Smooth muscle cell of bladder (primary cell): ENCODE measurements at places on chromosomes 2 and 18. TPM values are rescaled to one million over a fixed set of nuclear protein-coding genes. Genes with fewer than 3 reads are reported as not detected.

Gene FOXD4L1
- under 0.01 and 0.09 TPM in 2 replicates for total RNA-seq

Gene FRZB
- 0.09 TPM in 1 of 2 replicates, not detected in the other for total RNA-seq

Gene INHBB
- total RNA-seq = under 0.01 and 0.09 TPM in 2 replicates

Gene COLEC11
- total RNA-seq = 0.57 and 1.4 TPM in 2 replicates

Gene C1GALT1C1L
- total RNA-seq = 0.57 and 0.74 TPM in 2 replicates

Gene ANKRD23
- total RNA-seq = 1.00 and 1.3 TPM in 2 replicates

Gene IL18R1
- total RNA-seq = 0.85 and 1.5 TPM in 2 replicates

Gene PDE6D
- 10.0 and 10.8 TPM in 2 replicates for total RNA-seq

Gene CERKL
- under 0.01 TPM in 1 of 2 replicates, not detected in the other for total RNA-seq

Gene EDAR
- not detected in 2 replicates for total RNA-seq

Gene UBE2E3
- total RNA-seq = 26.0 and 31.9 TPM in 2 replicates

Gene TMEM18
- 13.4 and 14.4 TPM in 2 replicates for total RNA-seq

Gene DRC1
- not detected in 2 replicates for total RNA-seq

Gene GRHL1
- 0.37 and 0.57 TPM in 2 replicates for total RNA-seq

Gene SERPINB3
- 0.28 TPM in 1 of 2 replicates, not detected in the other for total RNA-seq

Gene MAPK4
- total RNA-seq = 0.09 TPM in 1 of 2 replicates, not detected in the other

Gene DHRS9
- 0.09 TPM in 1 of 2 replicates, not detected in the other for total RNA-seq

Gene ANKRD29
- total RNA-seq = 6.5 and 7.3 TPM in 2 replicates

Gene CDH19
- total RNA-seq = not detected in 2 replicates

Gene CD8B2
- not detected in 2 replicates for total RNA-seq

Gene WDFY1
- total RNA-seq = 138 and 158 TPM in 2 replicates

Gene ANO7
- total RNA-seq = 0.43 and 0.83 TPM in 2 replicates

Gene CCDC141
- total RNA-seq = under 0.01 TPM in 1 of 2 replicates, not detected in the other

Gene ZAP70
- total RNA-seq = not detected in 2 replicates

Gene FOXI3
- total RNA-seq = not detected in 2 replicates

Gene FAM168B
- 69.1 and 95.1 TPM in 2 replicates for total RNA-seq

Gene FBXO41
- total RNA-seq = 1.1 and 1.6 TPM in 2 replicates

Gene SPP2
- not detected in 2 replicates for total RNA-seq

Gene FAM161A
- total RNA-seq = 1.00 and 1.9 TPM in 2 replicates

Gene HDAC4
- total RNA-seq = 15.5 and 21.7 TPM in 2 replicates

Gene HES6
- 0.92 and 4.0 TPM in 2 replicates for total RNA-seq

Gene FBLN7
- 0.57 and 0.74 TPM in 2 replicates for total RNA-seq

Gene FMNL2
- 20.8 and 21.2 TPM in 2 replicates for total RNA-seq

Gene CDK15
- total RNA-seq = 6.6 and 8.5 TPM in 2 replicates
